ENCODE measurements at places on chromosomes 4 and X. TPM values are rescaled to one million over a fixed set of nuclear protein-coding genes. Genes with fewer than 3 reads are reported as not detected.

DNA sequence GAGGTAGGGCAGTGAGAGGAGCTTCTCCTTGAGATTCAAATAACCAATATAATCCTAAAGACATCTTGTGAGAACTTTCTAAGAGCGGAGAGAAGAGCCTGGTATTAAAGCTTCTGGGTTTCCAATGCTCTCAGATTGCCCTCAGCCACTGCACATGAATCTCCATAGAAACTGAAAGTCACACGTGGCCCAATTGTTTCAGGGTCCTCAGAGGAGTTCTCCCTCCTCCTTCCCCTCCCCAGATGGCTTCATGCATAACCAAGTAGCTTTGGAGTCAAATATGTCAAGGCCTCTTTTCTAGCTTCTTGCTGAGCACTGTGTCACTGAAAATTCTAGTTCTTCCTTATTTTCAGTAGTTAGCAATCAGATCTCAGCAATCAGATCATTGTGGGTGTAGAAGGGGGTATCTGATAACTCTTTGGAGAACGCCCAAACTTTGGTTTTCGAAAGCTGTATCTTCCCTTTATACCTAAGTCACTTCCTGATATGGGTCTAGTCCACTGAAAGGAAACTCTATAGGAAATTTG is 2.2 kb downstream of the BTK start:
- DNase-seq = no peak

GRCh38 chrX:100477467-100477866 is 67.4 kb upstream of the PCDH19 start:
- no peak for DNase-seq

- DNase-seq = no peak
Observed at GRCh38 chr4:140706276-140706625, 49.9 kb downstream of the TBC1D9 start.

- DNase-seq = no peak
Observed at GRCh38 chr4:184298254-184298653, 80.6 kb upstream of the ENPP6 start.

DNA sequence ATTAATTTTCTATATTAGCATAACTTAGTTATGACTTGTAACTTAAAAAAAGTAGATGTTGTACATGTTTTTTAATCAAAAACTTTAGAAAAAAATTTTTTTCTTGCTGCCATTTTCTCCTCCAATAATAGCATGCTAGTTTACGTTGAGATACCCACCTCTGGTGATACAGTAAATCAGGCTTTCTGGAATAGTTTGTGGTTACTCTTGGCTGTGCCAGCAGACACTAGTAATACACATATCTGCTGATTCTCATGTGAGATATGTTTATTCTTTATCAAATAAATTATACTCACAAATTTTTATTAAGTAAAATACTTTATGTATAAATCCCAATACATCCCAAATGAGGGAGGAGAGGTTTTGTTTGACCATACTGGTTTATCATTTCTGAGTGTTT is 117.3 kb downstream of the KLHL8 start:
- DNase-seq = no peak

Gene F8A3
- total RNA-seq = 0.54 TPM

Gene LPAR4
- not detected for total RNA-seq

- DNase-seq = no peak
Observed at GRCh38 chrX:37348231-37348970, 763 bp upstream of the PRRG1 start.

- DNase-seq = no peak
Observed at GRCh38 chr4:170109586-170110284, 20.0 kb upstream of the AADAT start.

GRCh38 chrX:17854531-17854930 is 6.6 kb downstream of the RAI2 start:
- no peak for DNase-seq

Gene BEND2
- total RNA-seq = not detected

DNA sequence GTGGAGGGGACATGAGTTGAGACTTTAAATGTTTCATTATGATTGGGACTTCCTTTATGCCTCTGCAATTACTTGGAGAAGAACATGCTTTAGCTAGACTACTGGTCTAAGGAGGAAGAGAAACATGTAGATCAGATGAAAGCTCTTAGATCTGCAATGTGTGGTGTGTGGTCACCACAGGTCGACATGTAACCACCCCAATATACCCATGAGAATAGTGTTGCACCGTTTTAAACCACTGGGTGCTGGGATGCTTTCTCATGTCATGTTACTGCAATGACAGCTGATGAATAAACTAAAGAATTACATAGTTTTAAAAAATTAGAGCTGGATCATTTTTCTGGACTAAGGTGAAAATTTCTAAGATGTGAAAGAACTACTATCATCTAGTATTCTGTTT is 1039.7 kb downstream of the RAPGEF2 start:
- no peak for DNase-seq

DNA sequence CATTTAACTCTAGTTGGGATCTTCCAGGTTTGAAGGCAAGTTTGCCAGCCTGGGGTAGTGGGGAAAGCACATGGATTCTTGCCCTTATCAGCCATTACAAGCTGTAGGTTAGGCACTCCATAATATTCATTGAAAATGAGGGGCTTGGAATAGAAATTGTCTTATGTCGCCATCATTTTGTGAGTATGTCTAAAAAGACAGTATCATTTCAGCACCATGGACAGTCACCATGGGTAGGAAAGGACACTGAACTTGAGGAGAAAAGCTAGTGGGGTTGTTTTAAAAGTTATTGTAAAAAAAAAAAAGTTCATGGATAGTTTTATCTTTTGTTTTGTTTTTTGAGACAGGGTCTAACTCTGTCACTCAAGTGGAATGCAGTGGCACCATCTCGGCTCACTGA is 356.1 kb downstream of the HNRNPD start:
- DNase-seq = no peak

DNA sequence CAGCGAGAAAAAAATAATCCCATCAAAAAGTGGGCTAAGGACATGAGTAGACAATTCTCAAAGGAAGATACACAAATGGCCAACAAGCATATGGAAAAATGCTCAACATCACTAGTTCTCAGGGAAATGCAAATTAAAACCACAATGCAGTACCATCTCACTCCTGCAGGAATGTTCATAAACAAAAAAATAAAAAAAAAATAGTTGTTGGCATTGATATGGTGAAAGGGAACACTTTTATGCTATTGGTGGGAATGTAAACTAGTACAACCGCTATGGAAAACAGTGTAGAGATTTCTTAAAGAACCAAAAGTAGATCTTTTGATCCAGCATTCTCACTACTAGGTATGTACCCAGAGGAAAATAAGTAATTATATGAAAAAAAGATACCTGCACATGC is 508.3 kb upstream of the MAGEB2 start:
- no peak for DNase-seq

Gene TRIML2
- total RNA-seq = not detected

DNA sequence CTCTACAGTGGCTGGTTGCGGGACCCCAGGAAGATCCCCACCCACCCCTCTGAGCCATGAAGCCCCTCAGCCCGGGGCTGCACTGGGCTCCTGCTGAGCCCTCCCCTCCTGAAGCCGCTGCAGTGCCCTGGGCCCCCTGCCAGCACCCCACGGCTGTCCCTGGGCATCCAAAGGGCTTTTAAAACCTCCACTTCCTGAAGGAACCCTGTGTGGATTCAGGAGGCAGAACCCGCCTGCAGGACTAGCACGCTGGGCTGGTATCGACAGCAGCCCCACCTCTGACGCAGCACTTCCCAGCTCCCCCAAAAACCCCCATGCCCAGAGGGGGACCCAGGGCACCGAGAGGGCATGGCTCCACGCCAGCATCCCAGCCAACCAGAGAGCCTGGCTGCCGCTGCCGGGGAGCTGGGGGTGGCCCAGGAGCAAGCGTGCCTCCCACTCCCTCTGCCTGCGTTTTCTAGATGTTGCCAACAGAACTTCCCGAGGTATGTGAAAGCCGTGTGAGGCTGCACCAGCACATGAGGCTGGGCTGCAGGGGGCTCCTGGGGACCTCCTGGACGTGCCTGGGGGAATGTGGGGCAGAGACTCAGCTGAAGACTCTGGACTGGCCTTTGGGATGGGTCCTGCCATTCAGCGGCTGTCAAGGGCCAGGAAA is 6.3 kb downstream of the MXD4 start:
- DNase-seq = no peak

- DNase-seq = no peak
Observed at GRCh38 chrX:24231641-24232179, 82.2 kb downstream of the SUPT20HL2 start.

DNA sequence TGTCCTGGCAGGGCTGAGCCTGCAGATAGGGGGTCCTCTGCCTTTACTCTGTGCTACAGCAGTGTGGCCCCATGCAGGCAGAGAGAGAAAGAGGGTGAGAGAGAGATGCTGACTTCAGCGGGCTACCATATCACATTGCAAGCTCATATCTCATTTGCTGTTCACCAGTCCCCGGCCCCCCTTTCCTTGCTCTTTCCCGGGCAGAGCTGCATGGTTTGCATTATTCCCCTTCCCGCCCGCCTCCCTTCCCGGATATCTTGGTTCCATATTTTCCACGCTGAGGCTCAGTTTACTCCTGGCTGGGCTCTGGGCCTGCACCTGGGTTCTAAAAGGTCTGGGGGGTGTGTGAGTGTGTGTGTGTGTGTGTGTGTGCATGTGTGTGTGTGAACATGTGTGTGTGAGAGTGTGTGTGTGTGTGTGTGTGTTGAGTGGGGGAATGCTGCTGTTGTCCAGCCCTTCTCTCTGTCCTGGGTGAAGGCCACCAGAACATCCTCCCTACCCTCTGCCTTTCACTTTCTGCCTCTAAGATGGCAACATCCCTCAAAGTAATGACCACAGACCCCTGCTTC is 63.5 kb downstream of the PJA1 start:
- no peak for DNase-seq

GRCh38 chr4:117873779-117874178 is 160.5 kb upstream of the NDST3 start:
- DNase-seq = no peak

DNA sequence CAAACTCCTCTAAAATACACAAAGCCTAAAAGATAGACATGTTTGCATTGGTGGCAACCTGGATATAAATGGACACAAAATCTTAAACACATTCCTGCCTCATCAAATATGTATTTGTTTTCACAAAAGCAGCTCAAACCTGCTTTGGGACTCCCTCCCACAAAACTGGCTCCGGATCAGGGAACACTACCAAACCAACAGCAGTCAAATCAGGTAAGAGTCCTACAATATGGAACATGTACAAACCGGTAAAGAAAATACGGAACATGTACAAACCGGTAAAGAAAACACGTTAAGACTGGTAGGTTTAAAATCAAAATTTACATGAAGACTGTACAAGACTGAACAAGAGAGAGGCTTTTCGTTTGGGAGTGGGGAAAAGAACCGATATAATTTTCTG is 4.3 kb downstream of the AMTN start:
- no peak for DNase-seq

DNA sequence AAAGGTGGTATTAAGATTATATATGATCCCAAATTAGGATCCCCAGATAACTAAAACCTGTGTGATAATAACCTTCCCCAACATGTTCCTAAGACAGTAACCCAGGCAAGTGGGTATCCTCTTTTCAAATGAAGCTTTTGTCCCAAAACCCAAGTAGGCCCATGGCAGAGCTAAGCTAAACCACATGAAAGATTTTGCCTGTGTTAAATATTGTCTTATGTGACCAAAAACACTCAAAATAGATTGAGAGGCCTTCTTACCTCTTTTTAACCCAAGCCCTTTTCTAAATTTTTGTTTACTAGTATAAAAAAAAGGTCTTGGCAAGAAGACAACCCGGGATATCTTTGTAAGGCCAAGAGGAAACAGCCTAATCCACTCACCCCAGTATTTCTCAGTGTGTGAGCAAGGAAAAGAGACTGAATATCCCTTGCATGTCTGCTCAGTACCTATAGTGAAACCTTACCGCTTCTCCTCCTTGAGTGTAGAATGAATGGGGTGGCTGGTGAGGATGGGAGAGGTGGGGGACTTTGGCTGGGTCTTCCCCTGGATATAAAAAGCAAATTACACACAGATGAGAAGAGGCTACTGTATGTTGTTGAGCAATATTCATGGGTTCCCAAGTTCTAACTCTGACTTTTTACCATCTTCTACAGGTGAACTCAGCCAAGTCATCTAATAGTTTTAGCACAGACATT is 188.8 kb upstream of the BMP3 start:
- DNase-seq = no peak

Gene BEX3
- total RNA-seq = 59.3 TPM

Gene TASL
- total RNA-seq = not detected

GRCh38 chr4:72344418-72344817 is 224.6 kb downstream of the ADAMTS3 start:
- DNase-seq = no peak

Data from Panc1 (cell line).